ENCODE measurements at places on chromosomes 7 and 10. TPM values are rescaled to one million over a fixed set of nuclear protein-coding genes. Genes with fewer than 3 reads are reported as not detected.

GPR158 gene
- total RNA-seq = under 0.01 TPM

SFTPA1 gene
- total RNA-seq = not detected

TET1 gene
- 4.0 TPM for total RNA-seq

EXOSC1 gene
- total RNA-seq = 47.4 TPM

PARP12 gene
- 15.6 TPM for total RNA-seq

SNCG gene
- total RNA-seq = 2.4 TPM

TBX20 gene
- not detected for total RNA-seq

ANK3 gene
- total RNA-seq = 58.0 TPM

OPTN gene
- 132 TPM for total RNA-seq

FGF8 gene
- not detected for total RNA-seq

NPC1L1 gene
- total RNA-seq = not detected

CTAGE8 gene
- 2.4 TPM for total RNA-seq

OR6V1 gene
- not detected for total RNA-seq

WNT16 gene
- total RNA-seq = 0.29 TPM

FKBP6 gene
- not detected for total RNA-seq

URGCP gene
- 28.9 TPM for total RNA-seq

HIPK2 gene
- 13.3 TPM for total RNA-seq

NCF1 gene
- under 0.01 TPM for total RNA-seq

TAC1 gene
- not detected for total RNA-seq

CYP2C19 gene
- total RNA-seq = not detected

CCL26 gene
- total RNA-seq = 1.5 TPM

SPDYE16 gene
- total RNA-seq = 0.36 TPM

ATOH7 gene
- total RNA-seq = not detected

GRID2IP gene
- not detected for total RNA-seq

ITGB8 gene
- 35.1 TPM for total RNA-seq

SPDYE17 gene
- not detected for total RNA-seq

UNCX gene
- not detected for total RNA-seq

PRKAR2B gene
- total RNA-seq = 2.5 TPM

ZNF488 gene
- 0.29 TPM for total RNA-seq

AFAP1L2 gene
- total RNA-seq = not detected

RASSF4 gene
- total RNA-seq = 4.0 TPM

CHRM2 gene
- 1.2 TPM for total RNA-seq
